ENCODE measurements at places on chromosomes 6 and 20.

GRCh38 chr6:169854083-169854725 lies 102.8 kb downstream of the ERMARD start:
- no peak for DNase-seq

- DNase-seq: no peak
Measured at GRCh38 chr6:41576667-41577066, 30.5 kb downstream of the FOXP4 start.

DNA sequence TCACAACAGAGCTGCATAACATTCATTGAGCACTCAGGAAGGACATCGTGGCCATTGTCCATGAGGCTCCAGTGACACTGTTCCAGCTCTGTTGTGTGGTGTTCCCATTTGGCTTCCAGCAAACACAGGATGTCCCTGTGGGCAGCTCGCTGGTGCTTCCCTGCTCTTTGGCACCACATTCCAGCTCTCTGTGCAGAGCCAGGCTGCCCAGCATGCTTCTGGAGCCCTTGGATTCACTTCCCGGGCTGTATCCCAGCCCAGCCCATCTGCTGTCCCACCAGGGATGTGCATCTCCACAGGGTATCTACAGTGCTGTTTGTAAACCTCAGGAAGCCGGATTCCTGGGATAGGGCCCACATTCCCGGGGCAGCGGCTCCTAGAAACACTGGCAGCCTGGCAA lies 57.2 kb downstream of the CTCFL start:
- no peak for DNase-seq

GRCh38 chr6:140183881-140184280 lies 809.4 kb upstream of the CITED2 start:
- no peak for DNase-seq

DNA sequence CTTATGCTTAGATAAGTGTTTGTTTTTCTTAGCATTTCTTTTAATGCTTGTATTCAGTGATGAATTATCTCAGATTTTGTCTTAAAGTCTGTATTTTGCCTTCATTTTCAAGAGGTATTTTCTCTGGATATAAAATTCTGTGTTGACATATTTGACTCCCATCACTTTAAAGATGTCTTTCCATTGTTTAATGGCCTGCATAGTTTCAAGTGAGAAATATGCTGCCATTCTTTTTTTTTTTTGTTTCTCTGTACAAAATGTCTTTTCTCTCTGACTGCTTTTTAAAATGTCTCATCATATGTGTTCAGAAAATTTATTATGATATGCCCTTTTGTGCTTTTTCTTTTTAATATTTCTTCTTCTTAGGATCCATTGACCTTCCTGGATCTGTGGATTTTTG lies 578.0 kb upstream of the NOX3 start:
- no peak for DNase-seq

DNA sequence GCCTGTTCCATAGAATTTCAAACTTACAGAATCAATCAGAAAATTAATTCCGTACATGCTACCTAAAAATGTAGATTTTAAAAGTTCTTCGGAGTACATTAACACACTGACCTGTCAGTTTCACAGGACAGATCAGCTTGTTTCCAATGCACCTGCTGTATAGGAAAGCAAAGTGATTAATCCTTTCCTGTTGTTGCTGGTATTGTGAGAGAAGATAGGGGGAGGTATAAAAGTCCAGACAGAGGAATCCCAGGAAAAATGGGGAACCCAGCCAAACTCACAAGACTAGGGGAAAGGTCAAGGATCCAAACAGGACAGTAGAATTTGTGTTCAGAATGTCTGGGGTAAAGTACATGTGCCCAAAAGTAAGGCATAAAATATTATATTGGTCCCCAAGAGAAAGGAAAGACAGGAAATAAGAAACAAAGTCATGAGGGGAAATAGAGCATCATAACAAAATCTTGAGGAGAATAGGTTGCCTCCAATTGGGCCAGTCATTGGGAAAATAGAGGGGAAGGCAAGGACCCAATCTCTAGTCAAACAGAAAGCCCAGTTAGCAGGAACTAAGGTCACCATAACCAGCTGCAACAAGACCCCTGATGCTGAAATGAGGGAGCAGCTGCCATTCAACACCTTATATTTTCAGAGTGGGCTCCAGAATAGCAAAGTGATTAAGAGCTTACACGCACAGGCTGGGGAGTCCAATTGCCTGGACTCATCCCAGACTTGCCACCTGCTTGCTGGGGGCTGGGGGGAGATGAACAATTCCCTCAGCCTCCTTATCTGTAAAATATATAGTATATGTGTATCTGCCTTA lies 10.3 kb downstream of the FILIP1 start:
- no peak for DNase-seq

- no peak for DNase-seq
Measured at GRCh38 chr6:166351715-166352285, 9.5 kb upstream of the SFT2D1 start.

DNA sequence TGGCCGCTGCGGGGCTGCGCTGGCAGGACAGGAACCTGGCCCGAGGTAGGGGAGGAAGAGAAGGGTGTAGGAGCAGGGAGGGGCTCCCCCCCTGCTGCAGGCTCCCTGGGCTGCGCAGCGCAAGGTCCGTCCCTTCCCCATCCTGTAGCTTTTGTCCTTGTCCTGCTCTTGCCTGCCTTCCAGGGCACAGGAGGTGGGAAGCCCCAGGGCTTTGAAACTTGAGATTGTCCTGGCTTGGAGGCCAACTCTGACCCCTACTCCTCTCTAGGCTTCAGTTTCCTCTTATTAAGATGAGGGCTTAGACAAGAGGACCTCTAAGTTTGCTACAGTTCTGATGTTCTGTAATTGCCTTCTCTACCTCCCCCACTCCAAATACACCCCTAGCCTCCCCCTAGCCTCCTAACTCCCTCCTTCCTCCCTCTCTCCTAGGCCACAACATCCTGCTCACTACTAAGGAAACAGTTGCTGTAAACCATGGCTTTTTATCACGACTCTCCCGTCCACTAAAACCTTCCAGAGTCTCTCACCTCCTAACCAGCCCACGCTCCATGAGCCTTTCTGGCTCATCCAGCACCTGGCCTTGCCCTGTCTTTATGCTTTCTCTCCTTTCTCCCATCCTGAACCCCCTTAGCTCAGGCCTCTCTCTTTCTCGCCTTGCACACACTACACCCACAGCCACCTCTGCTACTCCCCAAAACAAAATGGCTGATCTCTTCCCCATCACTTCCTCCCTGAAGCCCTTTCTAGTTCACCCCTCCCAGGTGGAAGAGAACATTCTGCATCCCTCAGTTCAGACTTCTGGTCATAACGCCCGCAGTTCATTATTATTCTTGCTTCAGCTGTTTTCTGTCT lies 10.2 kb downstream of the UNC5CL start:
- no peak for DNase-seq

- peak; percentile 61 for DNase-seq
Measured at GRCh38 chr6:124487623-124488431, 474.4 kb upstream of the RNF217 start.

DNA sequence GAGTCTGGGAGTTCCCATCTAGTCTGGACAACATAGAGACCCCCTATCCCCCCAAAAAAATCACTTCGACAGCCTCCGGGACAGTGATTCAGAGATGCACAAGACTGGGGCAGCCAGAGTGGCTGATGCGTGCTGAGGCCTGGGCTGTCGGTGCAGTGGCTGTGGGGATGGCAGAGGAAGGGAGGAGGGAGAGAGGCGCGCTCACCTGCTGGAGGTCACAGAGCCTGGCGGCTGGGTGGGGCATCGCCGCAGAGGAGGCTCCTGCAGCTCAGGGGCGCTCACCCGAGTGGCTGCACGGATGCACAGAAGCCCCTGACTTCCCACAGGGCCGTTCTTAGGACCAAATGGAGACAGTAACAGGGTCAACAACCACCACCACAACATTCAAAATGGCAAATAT lies 182.8 kb downstream of the SMOC2 start:
- no peak for DNase-seq

DNA sequence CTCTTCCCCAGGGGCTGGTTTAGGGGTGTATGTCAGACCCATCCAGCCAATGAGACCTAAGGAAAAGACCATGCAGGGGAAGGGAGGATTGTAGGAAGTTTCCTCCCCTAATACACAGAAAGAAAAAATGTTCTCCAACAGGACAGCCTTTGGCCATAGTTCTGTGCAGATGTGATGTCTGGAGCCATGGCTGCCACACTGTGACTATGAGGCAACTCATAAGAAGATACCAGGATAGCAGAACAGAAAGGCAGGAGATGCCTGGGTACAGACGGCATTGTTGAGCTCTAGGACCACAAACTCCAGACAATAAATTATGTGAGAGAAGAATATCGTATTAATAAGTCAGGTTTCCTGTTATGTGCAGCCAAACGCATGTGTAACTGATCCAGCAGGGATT lies 156.7 kb downstream of the PREX1 start:
- DNase-seq: no peak

GRCh38 chr20:13302647-13303450 lies 81.8 kb downstream of the ISM1 start:
- no peak for DNase-seq

DNA sequence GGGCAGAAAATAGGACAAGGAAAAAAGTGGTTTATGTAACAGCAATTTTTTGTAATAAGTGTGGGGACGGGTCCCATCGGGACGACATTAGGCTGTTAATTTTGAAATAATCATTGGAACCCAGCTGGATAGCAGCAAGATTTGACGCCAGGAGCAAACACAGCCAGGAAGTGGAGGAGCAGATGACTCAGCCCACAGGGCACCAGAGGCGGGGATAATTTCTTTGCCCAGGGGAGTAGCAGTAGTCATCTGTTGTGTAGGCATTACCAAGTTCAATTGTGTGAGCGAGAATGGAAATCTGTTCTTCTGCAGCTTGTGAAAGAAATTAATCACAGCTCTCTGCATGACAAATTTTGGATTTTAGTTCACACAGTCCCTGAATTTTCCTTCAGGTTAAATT lies 22.6 kb upstream of the RIN2 start:
- peak; percentile 82 for DNase-seq

GRCh38 chr20:3660262-3661059 lies 2.7 kb downstream of the GFRA4 start:
- no peak for DNase-seq
